H54 (cell line): ENCODE measurements at places on chromosomes 6 and 20.

DNA sequence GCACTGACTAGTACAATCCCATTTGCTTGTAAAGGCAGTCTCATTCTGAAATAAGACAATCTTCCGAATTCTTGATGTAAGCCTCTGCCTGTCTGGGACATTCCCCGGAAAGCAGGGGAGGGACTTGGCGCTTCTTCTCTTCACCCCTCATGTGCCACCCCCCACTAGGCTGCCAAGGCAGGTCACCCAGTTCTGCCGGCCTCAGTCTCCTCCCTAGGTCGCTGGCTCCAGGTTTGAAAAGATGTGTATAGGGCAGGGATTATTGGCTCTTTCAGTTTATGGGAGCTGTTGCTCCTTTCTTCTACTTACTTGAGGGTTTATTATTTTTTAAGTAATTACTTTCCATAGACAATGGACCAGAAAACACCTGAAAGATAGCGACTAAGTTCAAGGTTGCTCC is 158.1 kb upstream of the RPS6KA2 start:
- no peak for DNase-seq

DNA sequence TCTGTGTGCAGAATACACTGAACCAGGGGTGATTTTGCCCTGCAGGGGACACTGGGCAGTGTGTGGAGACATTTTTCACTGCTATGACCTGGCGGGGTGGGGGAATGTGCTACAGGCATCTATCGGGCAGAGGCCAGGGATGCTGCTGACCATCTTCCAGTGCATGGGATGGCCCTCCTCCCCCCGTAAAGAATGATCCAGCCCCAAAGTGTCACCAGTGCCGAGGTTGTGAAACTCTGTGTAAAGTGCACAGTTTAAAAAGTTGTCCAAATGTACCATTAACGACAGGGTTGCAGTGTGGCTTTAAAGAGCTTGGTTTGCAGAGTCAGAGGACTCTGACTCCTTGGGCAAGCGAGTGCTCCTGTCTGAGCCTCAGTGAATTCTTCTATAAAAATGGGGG is 72.1 kb downstream of the SULF2 start:
- no peak for DNase-seq

GRCh38 chr6:31877651-31878161 is 1.1 kb downstream of the SLC44A4 start:
- no peak for DNase-seq

DNA sequence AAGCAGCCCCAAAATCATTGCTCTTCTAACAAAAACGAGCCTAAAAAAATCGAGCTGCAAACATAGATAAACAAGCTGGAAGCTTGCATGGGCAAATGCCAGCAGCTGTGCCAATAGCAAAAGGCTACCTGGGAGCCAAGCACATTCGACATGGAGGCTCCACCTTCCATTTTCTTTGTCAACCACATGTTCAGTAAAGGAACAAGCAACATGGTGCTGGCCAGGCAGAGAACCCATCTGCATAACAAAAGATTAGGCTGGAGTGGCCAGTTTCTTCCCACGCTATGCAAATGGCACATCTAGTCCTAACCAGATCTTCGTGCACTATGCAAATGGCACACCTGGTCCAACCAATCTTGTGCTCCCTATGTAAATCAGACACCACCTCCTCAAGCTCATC is 110.5 kb downstream of the KIF16B start:
- no peak for DNase-seq

GRCh38 chr20:44728801-44729443 is 13.8 kb downstream of the CCN5 start:
- peak; percentile 92 for DNase-seq

- DNase-seq, result peak; percentile 23
These were observed 137.4 kb upstream of the HDAC2 start for GRCh38 chr6:114108119-114109002.

- no peak for DNase-seq
These were observed 11.4 kb upstream of the GJE1 start for GRCh38 chr6:142121342-142121741.

DNA sequence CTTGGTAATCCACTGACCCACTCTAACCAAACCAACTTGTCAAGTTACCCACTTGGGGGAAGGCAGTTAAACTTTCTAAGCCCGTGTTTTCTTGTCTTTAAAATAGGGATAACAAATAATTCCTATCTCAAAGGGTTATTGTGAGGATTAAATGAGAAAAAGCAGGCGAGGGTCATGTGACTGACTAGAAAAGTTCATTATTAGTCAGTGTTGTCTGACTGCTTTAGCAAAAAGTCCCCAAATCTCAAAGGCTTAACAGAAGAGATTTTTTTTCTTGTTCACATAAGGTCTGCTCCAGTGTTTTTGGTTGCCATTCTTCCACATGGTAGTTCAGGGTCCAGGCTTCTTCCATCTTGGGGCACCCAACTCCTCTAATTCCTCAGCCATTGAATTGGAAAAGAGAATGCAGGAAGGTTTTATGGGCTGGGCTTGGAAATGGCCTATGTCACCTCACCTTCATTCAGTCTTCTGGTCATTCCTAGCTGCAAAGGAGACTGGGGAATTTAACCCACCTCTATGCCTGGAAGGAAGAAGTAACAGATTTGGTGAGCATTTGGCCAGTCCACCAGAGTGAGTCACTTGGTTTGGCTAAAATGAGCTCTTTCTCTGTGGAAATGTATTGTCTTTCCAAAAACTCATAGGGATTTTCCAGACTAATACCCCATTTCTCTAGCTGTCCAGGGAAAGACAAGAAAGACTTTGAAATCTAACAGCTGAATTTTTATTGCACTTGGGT is 77.0 kb downstream of the CAP2 start:
- no peak for DNase-seq

- no peak for DNase-seq
These were observed 22.9 kb downstream of the DNAJC5 start for GRCh38 chr20:63917811-63918210.

DNA sequence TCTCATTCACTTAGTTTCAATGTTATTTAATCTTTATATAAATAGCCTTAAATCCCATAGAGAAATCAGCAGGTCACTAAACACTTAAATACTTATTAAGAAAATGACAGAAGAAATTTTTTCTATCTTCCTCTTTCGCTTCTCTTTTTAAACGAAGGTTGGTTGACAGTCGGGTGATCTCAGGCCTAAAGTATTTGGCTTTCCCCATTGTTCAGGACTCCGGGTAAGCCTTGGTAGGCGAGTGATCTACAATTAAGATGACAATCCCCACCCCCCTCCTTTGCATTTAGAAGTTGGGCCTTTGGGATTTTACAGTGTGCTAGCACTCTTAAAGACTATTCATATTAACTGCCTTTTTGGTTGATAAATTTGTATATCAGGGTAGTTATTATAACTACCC is 19.7 kb upstream of the UTRN start:
- DNase-seq, result peak; percentile 5

DNA sequence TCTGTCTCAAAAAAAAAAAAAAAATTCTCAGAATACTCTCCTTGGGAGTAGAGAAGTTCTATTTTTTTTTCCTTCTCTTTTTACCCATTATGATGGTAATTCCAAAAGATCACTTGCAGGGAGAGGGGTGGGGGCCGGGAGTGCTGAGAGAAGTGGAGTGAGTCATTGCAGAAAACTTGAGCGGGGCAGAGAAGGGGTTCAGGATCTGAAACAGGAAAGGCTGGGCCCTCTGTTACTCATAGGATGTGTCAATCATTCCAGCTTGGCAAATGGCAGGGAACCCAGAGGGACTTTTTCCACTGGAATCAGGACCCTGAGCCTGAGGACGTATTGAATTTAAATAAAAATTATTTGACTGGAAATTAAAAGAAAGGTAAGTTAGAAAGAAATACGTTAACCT is 111.4 kb upstream of the ARMC2 start:
- peak; percentile 28 for DNase-seq

DNA sequence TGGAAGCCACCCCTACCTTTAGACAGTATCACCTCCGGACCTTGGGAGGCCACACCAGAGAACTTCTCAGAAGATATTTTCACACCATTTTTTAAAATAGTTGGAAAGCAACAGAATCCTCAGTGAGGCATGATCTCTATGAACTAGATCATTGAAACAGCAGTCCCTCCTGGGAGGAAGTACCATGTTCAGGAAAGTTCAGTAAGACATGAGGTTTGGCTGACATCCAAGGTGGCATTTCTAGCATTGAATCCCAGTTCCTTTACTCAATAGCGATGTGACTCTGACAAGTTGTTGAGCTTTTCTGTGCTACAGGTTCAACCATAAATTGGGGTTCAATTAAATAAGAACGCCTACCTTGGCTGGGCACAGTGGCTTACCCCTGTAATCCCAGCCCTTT is 169.0 kb downstream of the TBC1D7 start:
- DNase-seq, result no peak

GRCh38 chr6:138308731-138309110 is 69.0 kb upstream of the SMIM28 start:
- no peak for DNase-seq

DNA sequence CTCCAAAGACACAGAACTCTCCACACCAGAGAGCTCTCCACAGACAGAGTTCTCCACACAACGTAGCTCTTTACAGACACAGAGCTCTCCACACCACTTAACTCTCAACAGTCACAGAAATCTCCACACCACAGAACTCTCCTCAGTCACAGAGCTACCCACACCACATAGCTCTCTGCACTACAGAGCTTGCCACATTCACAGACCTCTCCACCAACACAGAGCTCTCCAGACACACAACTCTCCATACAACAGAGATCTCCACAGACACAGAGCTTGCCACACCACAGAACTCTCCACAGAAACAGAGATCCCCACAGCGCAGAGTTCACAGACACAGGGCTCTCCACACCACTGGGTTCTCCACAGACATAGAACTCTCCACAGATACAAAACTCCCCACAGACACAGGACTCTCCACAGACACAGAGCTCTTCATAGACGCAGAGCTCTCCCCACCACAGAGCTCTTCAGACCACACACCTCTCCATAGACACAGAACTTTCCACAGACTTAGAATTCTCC is 52.5 kb downstream of the ERMARD start:
- no peak for DNase-seq

DNA sequence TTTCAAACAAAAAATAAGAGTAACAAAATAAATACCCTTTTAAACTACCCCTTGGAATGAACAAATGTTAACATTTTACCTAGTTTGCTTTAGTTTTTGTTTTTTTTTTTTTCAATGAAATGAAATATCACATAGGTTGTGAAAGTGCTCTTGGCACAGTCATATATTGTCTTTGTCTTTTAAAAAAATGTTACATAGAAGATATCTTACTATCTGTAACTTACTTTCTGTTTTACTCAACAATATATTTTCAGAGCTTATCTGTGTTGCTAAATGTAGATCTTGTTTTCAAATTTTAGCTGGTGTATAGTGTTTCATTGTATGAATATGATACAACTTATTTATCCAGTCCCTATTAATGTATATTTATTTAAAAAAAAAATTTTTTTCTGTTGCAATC is 8.6 kb downstream of the CEP57L1 start:
- no peak for DNase-seq

- DNase-seq, result no peak
These were observed 258.7 kb downstream of the LRFN2 start for GRCh38 chr6:40328386-40328985.

GRCh38 chr20:62428002-62428372 is 648 bp upstream of the RBBP8NL start:
- no peak for DNase-seq

GRCh38 chr6:140542863-140543262 is 1168.4 kb upstream of the CITED2 start:
- no peak for DNase-seq

GRCh38 chr20:49595811-49596561 is 28.0 kb upstream of the PTGIS start:
- DNase-seq, result peak; percentile 81

- no peak for DNase-seq
These were observed 32.8 kb downstream of the GFOD1 start for GRCh38 chr6:13454286-13455221.

DNA sequence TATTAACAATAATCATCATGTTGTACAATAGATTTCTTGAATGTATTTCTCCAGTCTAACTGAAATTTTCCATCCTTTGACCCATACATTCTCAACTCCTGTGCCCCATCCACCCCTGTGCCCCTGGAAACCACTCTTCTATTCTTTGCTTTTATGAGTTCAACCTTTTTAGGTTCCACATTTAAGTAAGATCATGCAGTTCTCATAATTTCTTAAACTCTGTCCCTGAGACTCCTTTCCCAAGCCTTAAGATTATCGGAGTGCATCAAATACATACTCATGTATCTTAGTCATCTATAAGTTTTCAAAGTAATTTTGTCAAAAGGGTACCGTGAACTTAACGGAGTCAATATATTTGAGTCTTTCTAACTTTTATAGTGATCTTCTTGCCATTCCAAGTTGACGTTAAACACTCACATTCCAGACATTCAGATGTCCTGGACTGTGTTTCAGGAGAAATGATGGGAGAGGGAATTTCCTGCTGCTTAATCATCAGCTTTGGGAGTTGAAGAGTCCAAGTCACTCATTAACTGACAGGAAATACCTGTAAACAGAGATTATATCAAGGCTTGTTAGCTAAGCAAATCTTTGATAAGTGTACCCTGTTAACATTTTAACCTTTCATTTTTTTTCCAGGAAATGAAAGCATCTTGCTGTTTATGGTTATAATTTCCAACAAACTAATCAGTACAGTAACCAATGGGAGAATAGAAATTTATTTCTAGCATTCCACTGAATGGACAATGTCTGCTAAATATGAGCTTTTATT is 73.3 kb downstream of the ADGRG6 start:
- no peak for DNase-seq

DNA sequence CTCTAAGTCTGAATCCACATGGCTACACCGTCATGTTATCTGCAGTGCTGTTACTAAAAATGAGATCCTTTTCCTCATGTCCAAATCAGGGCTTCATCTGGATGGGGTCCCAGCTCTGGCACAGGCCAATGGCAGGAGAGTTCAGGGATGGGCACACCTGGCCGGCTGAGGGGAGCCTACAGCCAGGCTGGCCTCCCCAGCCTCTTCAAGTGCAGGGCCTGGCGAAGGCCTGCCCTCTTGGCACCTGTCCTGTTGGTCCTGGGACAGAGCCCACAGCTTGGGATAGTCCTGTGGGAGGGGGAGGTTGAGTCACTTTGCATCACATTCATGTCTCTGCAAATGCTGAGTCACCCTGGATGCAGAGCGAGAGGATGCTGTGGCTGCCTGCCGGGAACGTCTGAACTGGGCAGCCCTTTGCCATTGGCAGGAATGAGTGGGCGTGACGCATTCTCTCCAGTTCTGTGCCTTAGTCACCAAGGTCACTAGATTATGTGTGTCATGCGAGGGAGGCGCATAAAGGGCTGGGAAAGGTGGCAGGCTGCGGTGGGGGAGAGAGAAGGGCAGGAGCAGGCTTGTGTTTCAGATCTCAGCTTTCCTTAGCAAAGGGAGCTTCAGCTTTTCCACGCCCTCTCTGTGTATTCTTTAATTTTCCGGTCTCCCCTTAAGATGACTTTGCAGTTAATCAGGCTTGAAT is 223.2 kb upstream of the ECI2 start:
- DNase-seq, result peak; percentile 84

DNA sequence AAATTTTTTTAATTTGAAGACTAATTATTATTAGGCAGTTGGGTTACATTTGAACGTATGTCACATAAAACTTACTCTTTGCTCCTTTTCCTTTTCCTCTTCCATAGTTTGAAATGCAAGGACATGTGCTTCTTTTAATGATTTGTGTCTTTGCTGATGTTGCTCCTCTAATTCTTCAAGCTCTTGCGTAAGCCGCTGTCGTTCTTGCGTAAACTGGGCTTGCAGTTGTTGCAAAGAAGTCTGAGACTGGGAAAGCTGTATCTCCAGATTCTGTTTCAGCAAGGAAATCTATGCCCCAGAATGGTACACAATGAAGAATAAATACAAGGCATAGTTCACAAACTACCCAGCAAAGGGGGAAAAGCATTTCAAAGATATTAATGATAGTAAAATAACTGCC is 45.1 kb upstream of the MCM9 start:
- no peak for DNase-seq

GRCh38 chr20:43398676-43399324 is 58.9 kb upstream of the SRSF6 start:
- no peak for DNase-seq

GRCh38 chr6:121578216-121578615 is 142.8 kb downstream of the GJA1 start:
- DNase-seq, result no peak
